Smooth muscle cell of trachea (primary cell): ENCODE measurements at places on chromosomes 7 and 10. TPM values are rescaled to one million over a fixed set of nuclear protein-coding genes. Genes with fewer than 3 reads are reported as not detected.

The LRCH4 gene
- 20.5 and 21.2 TPM in 2 replicates for total RNA-seq

The EN2 gene
- total RNA-seq, result not detected in 2 replicates

The SAP25 gene
- total RNA-seq, result not detected in 2 replicates

The MKI67 gene
- 1.8 and 27.9 TPM in 2 replicates for total RNA-seq

The NEURL1 gene
- under 0.01 and 0.17 TPM in 2 replicates for total RNA-seq

The VAX1 gene
- total RNA-seq, result not detected in 2 replicates

The NRBF2 gene
- total RNA-seq, result 42.8 and 49.0 TPM in 2 replicates

The PHYHIPL gene
- total RNA-seq, result under 0.01 TPM in 1 of 2 replicates, not detected in the other

The TMEM184A gene
- total RNA-seq, result not detected in 2 replicates
